ENCODE measurements at places on chromosomes 6 and 20.

- DNase-seq = no peak
Measured at GRCh38 chr6:135397172-135397952, 100.2 kb downstream of the AHI1 start.

DNA sequence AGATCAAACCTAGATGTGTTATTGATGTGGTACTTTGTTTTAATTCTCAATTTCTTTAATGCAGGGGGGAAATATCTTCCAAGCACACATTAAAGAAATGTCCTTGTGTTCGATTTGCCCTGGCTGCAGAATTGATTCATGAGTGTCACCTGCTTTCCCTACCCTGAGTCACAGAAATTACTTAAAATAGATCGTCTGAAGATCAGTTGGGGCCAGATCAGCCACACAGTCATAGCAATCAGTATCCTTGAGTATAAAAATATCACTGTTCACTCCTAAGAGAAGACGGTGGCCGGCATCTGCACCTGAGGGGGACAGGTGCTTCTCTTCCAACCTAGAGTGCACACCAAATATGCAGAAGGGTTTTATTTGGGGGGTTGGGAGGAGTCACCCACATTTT is 115.2 kb upstream of the RIN2 start:
- no peak for DNase-seq

DNA sequence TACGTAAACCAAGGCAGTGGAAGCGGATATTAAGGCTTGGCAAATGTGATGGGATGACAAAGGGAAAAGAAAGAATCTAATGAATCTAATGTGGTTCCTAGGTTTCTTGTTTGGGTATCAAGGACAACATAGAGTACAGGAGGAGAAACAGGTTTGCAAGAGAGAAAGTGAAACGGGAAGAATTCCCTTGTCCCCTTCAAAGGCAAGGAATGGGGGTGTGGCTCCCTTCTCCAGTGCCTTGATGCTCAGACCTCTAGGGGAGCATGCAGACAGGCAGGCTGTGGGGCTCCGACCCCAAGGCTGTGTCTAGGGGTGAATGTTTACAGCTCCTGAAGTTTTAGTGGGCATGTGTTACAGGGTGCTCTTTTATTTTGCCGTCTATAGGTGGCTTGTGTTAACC is 317.5 kb upstream of the HSF2 start:
- no peak for DNase-seq

- no peak for DNase-seq
Measured at GRCh38 chr6:109795994-109796555, 105.0 kb downstream of the FIG4 start.

DNA sequence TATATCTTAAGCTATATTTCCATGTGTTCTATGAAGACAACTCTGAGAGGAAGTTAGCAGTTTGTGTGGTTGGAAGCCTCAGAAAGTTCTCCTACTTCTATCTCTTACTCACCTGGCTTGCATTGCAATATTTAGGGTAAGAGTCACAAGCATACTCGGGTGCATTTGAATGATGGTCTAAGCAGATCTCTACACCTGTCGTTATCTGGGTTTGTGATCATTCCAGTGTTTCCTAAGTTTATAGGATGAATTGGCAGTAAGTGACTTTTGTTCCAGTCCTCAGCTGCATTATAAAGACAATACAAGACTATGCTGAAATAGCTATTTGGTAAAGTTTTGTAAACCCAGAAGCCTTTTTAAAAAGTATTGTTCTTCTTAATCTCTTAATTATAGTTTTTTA is 36.9 kb downstream of the CBFA2T2 start:
- no peak for DNase-seq

Data from activated T-helper 9 cell treated with anti-CD3 and anti-CD28 coated beads, Interleukin-2, amount 50 U/mL, for 16 hours (primary cell).